CD4-positive, alpha-beta T cell treated with Interleukin-10 for 1 hour (primary cell): ENCODE measurements at places on chromosomes 5 and 9.

DNA sequence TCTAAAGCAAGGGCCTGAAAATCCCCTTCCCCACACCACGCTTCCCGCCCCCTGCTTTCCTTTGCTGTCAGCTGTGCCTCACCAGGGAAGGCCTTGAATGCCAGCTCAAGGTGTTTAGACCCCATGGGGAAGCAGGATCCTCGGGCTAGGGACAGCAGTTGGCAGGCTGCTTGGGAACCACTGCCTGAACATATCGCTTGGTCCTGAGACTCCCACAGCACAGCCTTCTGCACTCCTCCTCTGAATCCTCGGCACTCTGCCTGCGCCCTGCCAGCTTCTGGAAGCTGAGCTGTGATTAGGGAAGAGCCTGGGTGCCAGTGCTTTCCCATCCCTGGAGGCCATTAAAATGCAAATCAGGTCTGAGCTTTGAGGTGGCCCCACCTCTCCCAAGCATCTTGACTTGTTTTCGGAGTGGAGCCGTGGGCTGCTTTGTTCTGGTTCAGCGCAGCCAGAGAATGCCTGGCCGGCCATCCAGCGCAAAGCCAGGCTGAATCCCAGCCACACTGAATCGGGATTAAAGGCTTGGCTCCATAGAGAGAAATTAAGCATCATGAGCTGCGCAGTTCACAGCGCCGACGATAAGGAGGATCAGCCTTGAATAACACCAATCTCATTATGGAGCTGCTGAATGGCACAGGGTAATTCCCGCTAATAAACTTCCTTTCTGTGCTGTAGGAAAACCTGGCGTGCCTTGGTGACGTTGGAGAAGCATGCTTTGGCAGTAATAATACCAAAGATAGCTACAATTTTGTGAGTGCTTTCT is 40.0 kb downstream of the AMBP start:
- no peak for DNase-seq

- DNase-seq = no peak
Measured at GRCh38 chr5:33049842-33050241, 338.7 kb downstream of the NPR3 start.

DNA sequence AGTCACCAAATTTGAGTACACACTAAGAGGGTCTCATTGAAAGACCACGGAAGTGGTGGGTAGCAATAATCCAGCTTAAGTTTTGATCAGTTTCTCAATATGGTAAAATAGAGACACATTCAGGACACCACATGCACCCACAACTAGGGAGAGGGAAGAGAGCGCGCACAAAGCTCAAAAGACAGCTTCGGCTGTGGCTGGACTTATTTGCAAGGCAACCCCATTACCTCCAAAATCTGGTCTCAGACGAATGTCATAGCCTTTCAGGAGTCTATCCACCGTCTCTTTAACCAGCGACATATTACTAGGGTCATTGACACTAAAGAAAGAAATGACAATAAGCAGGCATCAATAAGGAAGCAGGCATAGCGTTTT is 443 bp downstream of the GABRB2 start:
- no peak for DNase-seq

DNA sequence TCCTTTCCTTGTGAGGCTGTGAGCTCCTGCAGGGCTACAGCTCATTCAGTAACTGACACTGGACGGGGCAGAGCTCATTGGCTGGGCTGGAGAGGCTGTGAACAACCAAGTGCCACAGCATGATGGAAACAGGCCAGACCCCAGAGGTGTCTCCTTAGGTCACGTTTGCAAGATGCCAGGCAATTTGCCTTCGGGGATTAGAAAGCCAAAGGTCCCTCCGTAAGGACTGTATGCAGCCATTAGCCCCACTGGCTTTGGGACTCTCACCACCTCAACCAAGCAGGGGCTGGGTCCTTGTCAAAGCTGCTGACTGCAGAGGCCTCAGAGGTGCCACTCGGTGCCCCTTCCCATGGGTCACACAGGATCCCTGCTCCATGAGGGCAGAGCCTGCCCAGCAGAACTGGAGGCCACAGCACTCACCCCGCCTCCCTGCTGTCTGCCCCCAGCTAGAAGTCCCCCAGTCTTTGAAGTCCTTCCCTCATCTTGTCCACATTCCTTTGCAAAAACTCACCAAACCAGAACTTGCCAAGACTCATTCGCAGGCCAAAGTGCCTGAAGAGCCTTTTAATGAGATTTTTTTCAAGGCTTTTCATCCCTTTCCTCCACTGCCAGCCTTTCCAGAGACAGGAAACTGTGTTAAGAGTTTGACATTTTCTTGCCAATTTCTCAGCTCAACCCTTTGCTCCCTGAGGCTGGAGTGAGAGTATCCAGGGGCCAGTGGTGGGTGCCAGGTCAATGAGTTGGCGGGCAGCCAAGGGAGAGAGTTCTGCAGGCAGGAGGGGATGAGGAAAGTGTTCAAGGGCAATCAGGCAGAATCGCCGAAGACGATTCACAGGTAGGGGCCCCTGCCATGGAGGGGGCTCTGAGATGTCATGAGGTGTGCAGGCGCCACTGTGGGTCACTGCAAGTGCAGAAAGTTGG is 39.7 kb upstream of the SLC25A51 start:
- no peak for DNase-seq

- no peak for DNase-seq
Measured at GRCh38 chr9:131574730-131575640, 29.7 kb downstream of the PRRT1B start.

DNA sequence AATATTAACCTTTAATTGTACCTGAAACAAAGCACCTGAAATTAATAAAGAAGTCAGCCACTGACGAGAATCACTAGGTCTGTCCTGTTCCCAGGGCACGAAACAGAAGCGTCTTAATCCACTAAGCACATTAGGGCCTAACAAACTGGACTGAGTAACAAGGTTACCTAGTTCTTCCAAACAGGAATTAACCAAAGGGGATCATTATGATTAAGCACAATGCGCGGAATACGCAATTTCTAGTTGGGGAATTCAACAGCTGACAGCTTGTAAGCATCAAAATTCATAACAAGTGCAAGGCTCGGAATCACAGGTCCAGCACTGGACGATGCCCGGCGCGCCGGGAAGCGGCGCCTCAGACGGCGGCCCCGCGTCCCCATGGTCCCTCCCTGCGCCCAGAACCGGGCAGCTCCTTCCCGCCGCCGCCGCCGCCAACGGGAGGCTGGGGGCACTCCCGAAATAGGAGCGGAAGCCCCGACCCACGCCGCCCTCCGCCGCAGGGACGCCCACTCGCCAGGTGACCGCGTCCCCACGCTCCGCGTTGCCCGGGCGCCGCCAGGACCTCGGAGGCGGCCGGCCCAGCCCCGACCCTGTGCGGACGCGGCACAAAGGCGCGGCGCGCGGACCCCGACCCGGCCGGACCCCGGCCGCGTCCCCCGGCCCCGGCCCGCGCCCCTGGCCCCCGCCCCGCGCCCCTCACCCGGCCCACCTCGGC is 898 bp downstream of the CAMSAP1 start:
- DNase-seq = no peak

DNA sequence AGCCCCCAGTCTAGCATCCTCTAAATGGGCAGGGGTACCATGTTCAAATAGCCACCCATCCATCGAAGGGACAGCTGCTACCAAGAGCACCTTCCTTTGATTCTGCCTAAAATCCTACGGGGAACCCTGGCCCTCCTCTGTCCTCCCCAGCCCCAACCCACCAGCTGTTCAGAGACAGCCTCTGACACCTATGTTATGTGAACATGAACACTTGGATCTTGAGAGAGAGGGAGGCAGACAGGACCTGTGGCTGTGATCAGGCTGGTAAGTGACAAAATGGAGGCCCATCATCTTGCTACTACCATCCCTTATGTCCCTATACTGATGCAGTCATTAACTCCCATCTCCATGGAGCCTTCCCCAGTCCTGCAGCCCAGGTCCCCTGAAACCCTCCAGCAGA is 8.2 kb downstream of the SLC23A1 start:
- DNase-seq = no peak

- no peak for DNase-seq
Measured at GRCh38 chr5:39671561-39671961, 246.8 kb upstream of the DAB2 start.

DNA sequence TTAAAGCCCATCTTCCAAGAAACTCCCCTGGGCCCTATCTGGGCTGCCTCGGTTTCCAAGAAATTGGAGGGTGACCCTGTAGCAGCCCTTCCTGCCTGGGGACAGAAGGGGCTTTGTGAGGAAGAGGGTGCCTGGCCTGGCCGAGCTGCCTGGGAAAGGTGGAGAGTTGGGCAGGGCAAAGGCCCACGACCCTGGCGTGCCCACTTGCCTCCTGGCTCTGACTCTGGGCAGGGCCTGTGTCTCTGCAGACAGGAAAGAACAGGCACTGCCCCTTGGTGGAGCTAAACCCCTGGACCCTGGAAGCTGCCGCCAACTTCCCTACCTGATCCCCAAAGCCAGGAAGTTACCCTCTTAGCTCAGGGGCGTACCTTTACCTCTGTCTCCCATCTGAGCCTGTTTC is 149.3 kb downstream of the RGS3 start:
- no peak for DNase-seq

DNA sequence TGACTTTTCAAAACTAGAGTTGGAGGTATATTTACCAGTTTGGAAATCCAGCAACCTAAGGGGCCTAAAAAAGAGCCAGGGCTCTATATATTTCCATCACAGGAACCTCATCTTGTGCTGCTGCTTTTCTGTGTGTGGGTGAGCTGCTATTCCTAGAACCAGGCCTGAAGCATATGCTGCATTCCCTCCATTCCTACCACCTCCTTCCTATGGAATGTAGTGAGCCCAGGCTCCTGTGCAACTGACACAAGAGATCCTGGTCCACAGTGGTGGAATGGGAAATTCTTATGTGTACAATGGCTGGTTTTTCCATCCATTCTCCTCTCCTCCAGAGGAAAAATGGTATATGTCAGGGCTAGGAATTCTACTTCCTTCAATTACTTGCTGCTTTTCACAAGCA is 39.1 kb downstream of the SPEF2 start:
- DNase-seq = no peak

GRCh38 chr9:109251080-109251775 is 69.6 kb downstream of the EPB41L4B start:
- no peak for DNase-seq

GRCh38 chr5:168875832-168876231 is 296.7 kb upstream of the PANK3 start:
- DNase-seq = no peak

- no peak for DNase-seq
Measured at GRCh38 chr5:178107756-178108310, 5.5 kb upstream of the N4BP3 start.

DNA sequence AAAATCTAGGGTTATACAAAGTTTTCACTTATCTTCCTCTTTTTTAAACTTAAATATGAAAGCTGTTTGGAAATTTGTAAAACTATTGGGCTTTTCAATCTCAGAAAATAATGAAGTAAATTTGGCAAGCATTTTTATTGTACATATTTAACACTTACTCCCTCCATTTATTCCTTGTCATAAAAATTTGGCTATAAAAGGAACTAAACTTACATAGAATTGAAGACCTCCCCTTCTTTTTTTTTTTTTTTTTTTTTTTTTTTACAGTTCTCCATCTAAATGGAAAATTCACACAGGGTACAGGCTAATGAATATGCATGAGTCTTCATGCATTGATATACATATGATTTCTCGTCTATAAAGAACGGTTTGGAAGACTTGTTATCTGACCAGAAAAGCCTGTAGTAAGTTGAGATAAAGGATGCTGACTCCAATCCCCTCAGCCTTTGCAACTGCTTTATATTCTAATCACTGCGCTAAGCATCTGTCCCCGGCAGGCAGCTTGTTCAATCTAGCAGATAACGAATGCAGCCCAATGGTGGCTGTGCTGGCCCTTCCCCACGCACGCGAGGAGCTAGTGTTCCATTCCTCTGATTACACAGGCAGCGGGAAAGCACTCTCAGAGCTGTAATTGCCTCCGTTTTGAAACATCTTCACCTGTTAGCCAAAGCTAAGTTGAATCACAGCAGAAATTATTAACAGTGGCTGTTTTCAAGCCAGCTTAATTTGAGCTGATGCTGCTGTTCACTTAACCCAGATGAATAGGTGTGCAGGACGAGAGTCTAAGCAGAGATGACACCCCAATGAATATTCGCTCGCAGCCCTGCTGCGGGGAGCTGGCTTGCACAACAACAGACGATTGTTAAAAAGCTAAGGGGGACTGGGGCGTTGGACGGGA is 453.8 kb upstream of the ZNF608 start:
- DNase-seq = no peak

DNA sequence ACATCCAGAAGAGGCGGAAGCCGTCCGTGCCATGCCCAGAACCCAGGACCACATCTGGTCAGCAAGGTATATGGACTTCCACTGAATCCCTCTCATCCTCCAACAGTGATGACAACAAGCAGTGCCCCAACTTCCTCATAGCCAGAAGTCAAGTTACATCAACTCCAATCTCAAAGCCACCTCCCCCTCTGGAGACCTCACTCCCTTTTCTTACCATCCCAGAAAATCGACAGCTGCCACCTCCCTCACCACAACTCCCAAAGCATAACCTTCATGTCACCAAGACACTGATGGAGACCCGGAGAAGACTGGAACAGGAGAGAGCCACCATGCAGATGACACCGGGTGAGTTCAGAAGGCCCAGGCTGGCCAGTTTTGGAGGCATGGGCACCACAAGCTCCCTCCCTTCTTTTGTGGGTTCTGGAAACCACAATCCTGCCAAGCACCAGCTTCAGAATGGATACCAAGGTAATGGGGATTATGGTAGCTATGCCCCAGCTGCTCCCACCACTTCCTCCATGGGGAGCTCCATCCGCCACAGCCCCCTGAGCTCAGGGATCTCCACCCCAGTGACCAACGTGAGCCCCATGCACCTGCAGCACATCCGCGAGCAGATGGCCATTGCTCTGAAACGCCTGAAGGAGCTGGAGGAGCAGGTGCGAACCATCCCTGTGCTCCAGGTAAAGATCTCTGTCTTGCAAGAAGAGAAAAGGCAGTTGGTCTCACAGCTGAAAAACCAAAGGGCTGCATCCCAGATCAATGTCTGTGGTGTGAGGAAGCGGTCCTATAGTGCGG is 130.3 kb upstream of the DMRT1 start:
- DNase-seq = no peak

GRCh38 chr5:146548781-146549449 is 32.9 kb upstream of the GPR151 start:
- DNase-seq = no peak

- no peak for DNase-seq
Measured at GRCh38 chr9:134590240-134591081, 51.1 kb upstream of the COL5A1 start.

DNA sequence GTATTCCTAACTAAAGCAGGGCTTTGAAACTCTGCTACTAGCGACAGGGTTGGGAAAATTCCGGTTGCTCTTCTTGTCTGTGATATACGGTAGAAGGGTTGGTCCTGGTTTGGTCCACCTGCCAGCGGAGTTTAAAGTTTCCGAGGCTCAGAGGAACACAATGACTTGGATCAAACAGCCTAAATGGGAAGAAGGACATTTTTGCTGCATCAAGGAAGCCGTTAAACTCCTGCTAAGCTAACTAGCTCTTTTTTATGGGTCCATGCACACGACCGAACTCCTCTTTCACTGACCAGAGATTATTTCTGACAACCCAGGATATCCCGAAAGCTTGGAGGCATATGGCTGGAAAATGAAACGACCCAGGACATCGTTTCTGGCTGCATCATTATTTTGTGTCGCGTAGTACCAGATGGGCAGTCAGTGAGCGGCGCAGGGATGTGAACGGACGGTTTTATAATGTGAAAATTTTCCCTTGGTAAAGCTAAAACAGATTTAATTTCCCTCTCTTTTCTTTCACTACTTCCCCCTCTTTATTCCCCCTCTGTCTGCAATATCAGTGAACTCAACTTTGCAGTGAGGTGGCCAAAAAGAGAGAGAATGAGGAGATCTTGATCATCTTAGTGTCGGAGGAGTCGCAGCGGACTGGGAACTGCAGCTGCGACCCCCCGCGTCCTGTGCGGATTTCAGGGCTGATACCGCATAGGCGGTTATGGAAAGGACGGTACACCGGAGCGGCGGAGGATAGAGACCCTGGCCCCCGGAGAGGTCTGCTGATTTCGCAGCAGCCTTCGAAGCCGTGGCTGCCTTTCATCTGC is at the start of gene LURAP1L:
TSS of gene LURAP1L (plus strand) at position 160 of the 818 bp plus-strand sequence. CDS start 696 bp downstream, outside the sequence.
- DNase-seq = no peak
